Activated CD4-positive, alpha-beta T cell treated with anti-CD3 and anti-CD28 coated beads, Interleukin-2, Interleukin-4, amounts not matched to agents 100 ng/mL and 50 ng/mL, durations not matched to agents 16 hours and 8 hours (primary cell): ENCODE measurements at places on chromosomes 13 and 19.
A peak's percentile ranks its signal among the peaks of the same experiment; 100 is the strongest.

- no peak for DNase-seq
These were observed 140.3 kb upstream of the SOX1 start for GRCh38 chr13:111926501-111927180.

DNA sequence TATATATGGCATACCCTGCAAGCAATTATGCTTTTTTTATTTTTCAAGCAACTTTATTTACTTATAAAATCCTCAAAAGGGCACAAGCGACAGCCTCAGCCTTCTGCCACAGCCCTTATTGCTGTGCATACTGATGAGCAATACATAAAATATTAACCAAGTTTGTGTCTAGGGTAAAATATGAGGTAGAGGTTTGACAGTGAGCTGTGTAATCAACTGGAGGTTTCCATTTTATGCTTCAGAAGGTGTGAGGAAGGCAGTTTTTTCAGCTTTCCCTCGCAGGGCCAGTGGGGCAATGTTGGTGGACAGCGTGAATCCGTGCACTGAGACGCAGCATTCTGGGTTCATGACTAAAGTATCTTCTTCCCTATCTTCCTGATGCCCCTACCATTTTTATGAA lies 310.4 kb downstream of the IRS2 start:
- no peak for DNase-seq

DNA sequence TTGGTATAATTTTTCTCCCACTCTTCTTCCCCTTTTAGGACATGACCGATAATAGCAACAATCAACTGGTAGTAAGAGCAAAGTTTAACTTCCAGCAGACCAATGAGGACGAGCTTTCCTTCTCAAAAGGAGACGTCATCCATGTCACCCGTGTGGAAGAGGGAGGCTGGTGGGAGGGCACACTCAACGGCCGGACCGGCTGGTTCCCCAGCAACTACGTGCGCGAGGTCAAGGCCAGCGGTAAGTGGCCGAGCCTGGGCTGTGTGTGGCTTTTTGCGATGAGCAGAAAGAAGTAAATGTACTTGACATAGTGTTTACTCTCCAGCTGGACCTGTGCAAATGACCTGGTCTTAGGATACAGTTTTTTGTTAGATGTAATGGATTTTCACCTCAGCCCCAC lies 102.5 kb downstream of the ARHGEF7 start:
- DNase-seq, result no peak

GRCh38 chr13:113652404-113653263 lies 5.4 kb downstream of the ATP4B start:
- no peak for DNase-seq

DNA sequence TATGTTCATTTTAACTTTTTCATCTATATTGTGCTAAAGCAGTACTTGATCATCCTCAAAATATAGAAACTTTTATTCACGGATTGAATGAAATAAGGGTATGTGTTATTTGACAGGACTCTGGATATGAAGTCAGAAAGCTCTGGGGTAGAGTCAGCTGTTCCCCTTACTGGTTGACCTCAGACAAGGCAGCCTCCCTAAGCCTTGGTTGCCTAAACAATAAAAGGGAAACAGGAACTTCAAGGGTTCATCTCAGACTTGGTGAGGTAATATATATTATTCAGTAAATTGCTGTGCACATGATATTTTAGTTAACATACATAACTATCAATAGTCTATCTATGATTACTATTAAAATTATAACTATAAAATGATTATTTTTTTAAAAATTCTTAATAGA lies 13.6 kb downstream of the POLR1D start:
- no peak for DNase-seq

DNA sequence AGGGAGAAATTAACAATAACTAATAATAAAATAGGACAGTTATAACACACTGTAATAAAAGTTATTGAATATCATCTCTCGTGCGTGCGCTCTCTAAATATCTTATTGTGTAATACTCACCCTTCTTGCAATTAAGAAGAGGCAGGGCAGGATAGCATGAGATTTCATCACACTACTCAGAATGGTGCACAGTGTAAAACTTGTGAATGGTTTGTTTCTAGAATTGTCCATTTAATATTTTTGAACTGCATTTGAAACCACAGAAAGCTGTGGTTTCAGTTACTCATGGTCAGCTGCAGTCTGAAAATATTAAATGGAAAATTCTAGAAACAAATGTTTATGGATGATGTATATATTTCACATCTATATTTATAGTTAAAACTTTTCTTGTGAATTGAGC lies 161.1 kb downstream of the DCT start:
- DNase-seq, result no peak

DNA sequence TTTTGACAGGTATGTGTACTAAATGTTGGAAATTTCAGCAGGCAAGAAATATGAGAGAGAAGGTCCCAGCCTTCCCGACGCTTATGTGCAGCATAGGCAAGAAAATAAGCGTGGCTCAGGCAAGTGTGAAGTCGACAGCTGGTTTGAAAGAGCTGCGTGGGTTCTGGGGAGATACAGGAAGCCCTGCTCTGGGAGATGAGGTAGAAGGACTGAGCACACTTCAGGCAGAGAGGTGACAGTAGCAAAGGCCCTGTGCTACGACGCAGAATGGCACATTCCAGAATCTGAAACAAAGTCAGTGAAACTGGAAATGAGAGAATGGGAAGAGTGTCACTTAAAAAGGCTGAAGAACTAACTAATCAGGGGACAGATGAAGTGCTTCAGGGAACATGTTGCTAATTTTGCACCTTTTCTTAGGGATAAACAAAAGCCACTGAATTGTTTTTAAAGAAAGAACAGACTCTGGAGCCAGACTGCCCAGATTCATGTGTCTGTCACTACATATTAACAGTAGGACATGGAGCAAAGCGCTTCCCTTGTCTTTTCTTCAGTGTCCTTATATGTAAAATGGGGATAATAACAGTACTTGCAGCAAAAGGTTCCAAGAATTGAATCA lies 160.1 kb downstream of the SPRY2 start:
- DNase-seq, result no peak

DNA sequence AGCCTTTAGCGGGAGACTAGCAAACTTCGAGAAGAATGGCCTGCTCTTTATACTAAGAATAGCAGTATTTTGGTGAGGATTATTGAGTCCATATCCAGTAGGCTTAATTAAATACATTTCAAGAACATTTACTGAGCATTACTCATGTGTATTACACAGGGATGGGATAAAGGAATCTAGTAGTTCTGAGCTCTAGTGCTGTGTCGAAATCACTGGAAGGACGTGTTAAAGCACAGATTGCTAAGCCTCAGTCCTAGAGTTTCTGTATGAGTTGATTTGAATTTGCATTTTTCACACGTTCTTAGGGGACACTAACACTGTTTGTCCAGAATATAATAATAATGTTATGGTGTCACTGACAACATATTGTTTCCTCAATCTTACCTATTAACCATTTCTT lies 9.0 kb downstream of the ZNF302 start:
- DNase-seq, result no peak

GRCh38 chr19:9406798-9407352 lies 28.5 kb downstream of the ZNF266 start:
- DNase-seq, result peak; percentile 9

DNA sequence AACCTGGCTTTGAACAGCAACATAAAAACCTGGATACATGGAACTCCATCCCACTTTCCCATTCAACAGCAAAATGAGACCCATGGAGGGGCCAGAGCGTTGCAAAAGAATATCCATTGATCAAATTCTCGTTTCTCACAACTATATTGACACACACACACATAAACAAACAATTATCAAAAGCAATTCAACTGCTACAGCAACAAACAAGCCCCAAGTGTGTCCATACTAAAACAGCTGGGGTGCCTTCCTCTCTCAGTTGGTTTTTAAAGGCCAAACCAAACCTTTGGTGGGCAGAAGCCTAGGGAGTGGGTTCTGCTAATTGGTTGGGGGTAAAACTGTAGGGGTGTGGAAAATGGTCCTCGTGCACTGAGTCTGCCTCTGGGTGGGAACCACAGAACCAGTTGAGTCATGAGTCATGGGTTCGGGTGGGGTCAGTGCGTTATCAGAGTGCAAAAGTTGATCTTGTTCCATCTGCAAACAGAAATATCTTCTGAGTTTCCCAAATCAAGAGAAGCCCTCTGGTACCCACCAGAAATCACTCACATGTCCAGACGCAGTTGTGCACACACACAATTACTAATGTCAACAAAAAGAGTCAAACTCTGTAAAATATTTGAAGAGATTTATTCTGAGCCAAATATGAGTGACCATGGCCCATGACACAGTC lies 18.5 kb downstream of the GPR42 start:
- DNase-seq, result no peak

DNA sequence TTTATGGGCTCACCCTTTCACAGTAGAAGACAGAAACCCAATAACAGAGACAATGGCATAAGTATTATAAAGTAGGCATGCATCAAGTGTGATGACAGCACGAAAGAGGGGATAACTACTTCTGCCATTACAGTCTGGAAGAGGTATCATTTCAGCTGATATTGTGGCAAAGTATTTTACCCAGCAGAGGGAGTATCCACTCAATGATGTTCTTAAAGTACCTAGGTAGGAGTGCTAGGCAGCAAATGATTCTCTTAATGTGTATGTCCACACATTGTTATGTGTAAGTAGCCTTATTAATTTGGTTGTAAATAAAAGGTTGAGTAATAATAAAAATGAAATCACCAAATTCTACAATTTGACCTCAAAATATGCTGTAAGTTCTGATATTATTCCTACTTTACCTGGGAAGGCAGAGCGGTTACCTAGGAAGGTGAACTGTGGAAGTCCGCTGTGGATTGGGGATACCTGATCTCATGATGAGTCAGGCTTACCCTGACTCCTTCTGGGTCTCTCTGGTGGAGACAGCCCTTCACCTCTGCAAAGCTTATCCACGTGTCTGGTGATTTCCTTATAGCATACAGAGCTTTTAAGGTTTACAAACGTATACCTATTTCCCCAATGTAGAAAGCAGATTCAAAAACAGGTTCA lies 4.1 kb upstream of the UBAC2 start:
- DNase-seq, result no peak

GRCh38 chr19:52946322-52947310 lies 16.1 kb downstream of the ZNF816 start:
- DNase-seq, result no peak

- no peak for DNase-seq
These were observed 19.1 kb downstream of the PGLS start for GRCh38 chr19:17530586-17530985.

DNA sequence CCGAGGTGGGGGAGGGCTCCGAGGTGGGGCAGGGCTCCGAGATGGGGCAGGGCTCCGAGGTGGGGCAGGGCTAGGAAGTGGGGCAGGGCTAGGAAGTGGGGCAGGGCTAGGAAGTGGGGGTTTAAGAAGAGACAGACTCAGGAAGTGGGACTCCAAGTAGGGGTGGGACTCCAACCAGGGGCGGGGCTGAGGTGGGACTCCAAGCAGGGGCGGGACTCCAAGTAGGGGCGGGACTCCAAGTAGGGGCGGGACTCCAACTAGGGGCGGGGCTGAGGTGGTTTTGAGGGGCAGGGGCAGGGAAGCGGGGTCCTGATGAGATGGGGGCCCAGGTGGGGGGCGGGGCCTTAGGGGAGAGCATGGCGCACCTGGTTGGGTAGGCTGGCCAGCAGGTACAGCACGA lies 13.6 kb downstream of the CFD start:
- peak; percentile 78 for DNase-seq

- no peak for DNase-seq
These were observed 16.5 kb downstream of the TYK2 start for GRCh38 chr19:10363789-10364281.

- DNase-seq, result peak; percentile 74
These were observed 62.0 kb downstream of the GPR12 start for GRCh38 chr13:26698392-26699196.

DNA sequence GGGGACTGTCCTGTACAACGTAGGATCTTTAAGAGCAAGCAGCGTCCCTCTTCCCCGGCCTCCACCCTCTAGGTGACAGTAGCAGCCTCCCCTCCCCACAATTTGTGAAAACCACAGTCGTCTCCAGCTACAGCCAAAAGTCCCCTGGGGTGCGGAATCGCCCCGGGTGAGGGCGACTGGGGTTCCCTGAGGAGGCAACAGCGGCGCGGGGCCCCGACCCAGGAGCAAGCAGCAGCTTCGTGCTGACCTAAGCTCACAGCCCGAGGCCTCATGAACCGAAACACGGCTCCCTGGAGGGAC lies 322 bp downstream of the ZNF558 start:
- DNase-seq, result peak; percentile 26

GRCh38 chr19:14782626-14783409 lies 4.5 kb upstream of the ADGRE2 start:
- no peak for DNase-seq

- no peak for DNase-seq
These were observed 4.1 kb downstream of the KANK2 start for GRCh38 chr19:11192957-11193939.

- DNase-seq, result no peak
These were observed 11.1 kb downstream of the TTYH1 start for GRCh38 chr19:54426291-54426931.

DNA sequence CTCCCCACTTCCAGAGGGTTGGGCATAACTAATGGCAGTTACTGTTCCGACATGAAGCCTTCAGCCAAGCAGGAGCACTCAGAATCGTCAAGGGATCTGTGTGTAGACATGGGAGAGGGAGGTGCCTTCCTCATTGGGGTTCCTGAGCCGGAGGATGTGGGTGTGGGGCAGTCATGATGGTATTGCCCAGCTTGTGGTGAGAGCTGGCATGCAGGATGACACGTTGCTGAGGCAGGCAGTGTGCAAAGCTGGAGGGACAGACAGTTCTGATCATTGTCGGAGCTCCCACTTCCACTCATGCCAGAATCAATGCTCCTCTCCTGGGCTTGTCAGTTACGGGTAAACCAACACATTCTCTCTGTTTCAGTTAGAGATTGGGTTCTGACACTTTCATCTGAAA lies 83.9 kb upstream of the TSC22D1 start:
- DNase-seq, result no peak

- DNase-seq, result no peak
These were observed 19.3 kb downstream of the PPP1R12C start for GRCh38 chr19:55097864-55098715.

DNA sequence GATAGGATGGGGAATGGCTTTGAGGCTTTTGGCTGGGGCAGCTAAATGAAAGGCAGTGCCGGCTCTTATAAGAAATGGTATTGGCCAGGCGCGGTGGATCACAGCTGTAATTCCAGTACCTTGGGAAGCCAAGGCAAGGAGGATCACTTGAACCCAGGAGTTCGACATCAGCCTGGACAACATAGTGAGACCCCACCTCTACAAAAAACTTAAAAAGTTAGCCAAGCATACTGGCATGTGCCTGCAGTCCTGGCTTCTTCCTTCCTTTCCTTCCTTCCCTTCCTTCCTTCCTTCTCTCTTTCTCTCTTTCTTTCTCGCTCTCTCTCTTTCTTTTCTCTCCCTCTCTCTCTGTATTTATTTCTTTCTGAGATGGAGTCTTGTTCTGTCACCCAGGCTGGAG lies 3.1 kb downstream of the CA11 start:
- no peak for DNase-seq
